ELF-1 (cell line): ENCODE measurements at places on chromosomes 13 and 19.
A peak's percentile ranks its signal among the peaks of the same experiment; 100 is the strongest.

DNA sequence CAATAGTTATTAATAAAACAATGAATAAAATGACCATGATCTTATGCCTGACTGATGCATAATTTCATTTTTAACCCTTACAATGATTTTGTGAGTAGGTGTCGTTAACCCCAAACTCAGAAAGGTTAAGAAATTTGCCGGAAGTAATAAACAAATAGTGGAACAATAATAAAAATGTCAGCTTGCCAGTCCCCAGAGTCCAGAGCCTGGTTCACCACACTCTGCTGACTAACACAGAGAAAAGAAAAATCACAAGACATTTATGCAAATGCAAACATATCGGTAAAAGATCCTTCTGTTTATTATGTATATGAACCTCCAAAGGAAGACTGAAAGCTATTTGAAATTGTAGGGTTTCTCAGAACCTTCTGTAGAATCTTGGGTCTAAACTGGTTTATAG lies 563.7 kb downstream of the EFNB2 start:
- DNase-seq: no peak

DNA sequence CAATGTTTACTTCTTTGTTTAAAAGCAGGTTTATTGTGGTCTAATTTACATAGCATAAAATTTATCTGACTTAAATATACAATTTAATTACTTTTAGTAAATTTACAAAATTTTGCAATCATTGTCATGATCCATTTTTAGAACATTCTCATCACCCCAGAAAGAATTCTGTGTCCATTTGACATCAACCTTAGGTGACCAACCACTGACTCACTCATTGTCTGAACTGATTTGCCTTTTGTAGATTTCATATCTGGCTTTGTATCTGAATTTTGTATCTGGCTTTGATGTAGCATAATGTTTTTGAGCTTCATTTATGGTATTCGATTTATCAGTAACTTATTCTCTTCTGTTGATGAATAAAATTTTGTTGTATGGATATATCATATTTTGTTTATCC lies 40.4 kb downstream of the EDNRB start:
- DNase-seq: no peak

DNA sequence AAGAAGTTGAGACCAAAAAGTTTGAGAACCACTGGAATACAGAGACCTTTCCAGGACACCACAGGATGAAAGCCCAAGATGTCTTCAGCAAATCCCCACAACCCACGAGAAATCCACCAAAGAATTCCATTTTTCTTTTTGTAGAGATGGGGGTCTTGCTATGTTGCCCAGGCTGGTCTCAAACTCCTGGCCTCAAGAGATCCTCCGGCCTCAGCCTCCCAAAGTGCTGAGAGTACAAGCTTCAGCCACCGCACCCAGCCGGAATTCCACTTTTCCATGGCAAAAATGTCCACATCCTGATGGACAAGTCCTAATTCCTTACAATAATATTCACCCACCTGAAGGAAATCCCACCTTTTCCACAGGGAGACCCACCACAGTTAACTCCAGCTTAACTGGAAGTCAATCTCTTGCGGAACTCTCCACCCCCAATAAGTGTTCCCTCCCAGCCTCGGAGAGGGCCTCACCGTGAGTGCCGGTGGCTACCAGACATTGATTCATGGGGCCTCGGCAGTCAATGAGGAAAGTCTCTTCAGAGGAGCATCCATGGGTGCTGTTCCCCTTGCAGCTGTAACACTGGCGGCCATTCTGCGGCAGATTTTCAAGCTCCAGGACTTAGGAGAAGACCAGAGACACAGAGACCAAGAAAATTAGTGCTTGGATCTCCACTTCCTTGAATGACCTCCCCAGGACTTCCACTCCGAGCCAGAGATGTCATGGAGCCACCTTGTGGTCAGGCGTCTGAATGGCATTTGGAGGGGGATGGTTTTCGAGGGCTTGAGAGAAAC lies 12.3 kb upstream of the CADM4 start:
- DNase-seq: peak; percentile 77

DNA sequence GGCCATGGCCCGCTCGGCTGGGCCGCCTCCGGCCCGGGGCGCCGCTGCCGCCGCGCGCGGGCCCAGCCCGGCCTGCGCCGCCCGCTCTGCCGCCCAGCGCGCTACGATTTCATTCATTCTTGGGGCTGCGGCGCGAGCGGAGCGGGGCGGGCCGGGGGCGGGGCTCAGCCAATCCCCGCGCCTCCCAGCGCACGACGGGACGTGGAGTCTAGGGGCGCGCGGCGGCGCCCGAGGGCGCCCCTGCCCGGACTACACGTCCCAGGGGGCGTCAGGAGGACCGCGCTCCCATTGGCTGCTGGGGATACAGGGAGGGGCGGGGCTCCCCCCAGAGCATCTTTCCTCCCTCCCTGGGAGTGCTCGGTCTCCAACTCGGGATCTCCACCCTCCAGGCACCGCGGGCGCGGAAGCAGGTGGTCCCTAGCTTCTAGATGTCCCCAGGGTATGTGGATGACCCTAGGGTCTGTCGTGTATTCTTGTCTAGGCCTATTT lies 5.6 kb upstream of the DPF1 start:
- DNase-seq: peak; percentile 70

DNA sequence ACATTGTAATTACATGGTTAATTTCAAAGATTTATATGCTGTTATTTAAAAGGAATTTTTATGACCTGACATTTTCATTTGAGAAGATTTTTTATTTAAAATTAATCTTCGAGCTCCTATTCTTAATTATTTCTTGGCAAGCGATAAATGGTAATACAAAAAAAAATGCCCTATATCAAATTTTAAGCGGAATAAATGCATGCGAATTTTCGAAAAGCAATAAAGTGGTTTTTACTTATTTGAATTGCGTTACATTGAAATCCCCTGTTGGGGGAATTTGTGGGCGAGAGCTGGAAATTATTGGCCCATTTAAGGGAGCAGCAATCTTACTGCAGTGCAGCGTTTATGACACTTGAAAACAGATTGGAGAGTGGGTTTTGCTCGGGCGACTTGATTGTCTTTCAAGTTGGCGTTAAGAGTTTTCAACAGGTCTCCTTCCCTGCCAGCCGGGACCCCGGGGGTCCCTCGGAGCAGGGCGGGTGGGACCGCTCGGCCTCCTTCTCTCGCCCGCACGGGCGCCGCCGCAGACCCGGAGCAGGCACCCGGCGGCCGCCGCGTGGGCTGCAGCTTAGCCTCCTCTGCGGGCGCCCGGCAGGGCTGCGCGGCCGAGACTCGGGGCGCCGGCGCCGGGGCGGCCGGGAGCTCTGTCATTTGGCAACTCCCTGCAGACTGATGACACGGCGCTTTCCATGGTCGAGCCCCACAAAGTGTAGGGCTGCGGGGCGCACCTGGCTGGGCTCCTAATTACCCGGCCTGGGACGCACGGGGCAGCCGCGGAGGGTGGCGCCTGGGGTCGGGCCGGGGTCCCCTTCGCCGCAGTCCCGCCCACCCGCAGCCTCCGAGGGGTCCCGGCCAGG lies 255.1 kb upstream of the SOX21 start:
- peak; percentile 37 for DNase-seq

DNA sequence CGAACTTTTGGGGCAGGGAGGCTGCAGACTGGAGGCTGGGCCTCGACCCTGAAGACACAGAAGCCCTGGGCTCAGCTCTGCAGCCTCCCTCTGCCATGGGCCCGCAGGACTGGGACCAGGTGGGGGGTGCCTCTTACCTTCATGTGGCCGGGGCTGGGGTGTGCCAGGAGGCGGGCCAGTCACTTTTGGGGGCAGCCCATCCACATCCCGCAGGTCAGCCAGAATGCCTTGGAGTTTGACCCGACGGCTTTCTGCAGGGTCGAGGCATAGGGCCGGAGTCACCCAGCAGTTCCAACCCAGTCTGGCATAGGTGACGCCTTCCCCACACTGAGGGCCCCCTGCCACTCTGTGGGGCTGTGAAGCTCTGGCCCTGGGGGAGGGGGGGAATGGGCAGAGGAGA lies 10.8 kb upstream of the PRKD2 start:
- no peak for DNase-seq

- no peak for DNase-seq
Measured at GRCh38 chr13:40439928-40440327, 226.5 kb downstream of the FOXO1 start.

- DNase-seq: peak; percentile 93
Measured at GRCh38 chr13:110116072-110116487, 190.9 kb downstream of the COL4A1 start.

DNA sequence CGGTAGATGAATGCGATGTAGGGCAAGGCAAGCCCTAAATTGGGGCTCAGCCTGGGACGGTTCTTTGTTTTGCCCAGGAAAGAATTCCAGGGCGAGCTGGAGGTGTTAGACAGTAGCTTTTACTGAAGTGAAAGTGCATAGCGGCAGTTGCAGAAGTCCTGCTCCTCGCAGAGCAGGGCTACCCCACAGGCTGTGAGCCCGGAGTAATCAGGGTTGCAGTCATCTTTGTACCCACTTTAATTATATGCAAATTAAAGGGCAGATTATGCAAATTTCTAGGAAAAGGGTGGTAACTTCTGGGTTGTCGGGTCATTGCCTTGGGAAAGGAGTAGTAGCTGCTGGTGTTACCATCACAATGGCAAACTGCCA lies 30.5 kb downstream of the VAV1 start:
- DNase-seq: no peak

DNA sequence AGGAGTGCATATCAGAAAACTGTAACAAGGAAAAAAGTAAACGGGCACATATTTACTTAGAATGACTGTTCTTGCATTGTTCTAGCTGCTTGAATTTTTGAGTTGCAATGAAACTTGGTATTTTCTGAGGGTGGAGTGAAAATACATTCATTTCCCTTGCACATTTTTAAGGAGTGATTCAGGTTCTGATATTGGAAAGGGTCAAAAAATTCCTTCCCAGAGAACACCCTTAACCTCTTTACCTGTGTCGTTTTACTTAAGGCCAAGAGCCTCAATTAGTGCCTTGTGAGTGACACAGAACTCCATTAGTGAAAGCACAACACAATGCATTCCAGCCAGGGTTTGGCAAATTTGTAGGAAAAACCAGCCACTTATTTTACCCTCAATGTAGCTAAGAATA lies 2.3 kb downstream of the ITGBL1 start:
- no peak for DNase-seq
